Skin of body (tissue), 3 donors: ENCODE measurements at places on chromosomes 2 and 18. TPM values are rescaled to one million over a fixed set of nuclear protein-coding genes. Genes with fewer than 3 reads are reported as not detected.

The MREG gene
- total RNA-seq = 8.1 TPM

The TMEM127 gene
- total RNA-seq = 12.4 TPM

The EDAR gene
- total RNA-seq = 2.5 TPM

The CGREF1 gene
- total RNA-seq = 6.7 TPM

DNA sequence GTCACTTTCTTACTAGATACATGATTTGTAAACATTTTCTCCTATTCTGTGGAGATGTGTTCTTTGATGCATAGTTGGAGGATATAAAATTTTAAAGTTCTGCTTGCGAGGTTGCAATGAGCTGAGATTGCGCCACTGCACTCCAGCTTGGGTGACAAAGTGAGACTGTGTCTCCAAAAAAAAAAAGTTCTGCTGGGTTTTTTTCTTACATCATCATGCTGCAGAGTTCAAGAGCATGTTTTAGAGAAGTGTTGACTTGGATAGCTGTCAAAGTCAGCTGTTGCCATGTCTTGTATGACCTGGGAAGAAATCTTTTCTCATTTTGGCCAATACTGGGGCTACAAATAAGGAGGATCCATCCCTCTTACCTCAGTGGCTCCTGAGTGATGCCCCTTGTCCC lies 71.3 kb downstream of the UGGT1 start:
- no peak for DNase-seq

DNA sequence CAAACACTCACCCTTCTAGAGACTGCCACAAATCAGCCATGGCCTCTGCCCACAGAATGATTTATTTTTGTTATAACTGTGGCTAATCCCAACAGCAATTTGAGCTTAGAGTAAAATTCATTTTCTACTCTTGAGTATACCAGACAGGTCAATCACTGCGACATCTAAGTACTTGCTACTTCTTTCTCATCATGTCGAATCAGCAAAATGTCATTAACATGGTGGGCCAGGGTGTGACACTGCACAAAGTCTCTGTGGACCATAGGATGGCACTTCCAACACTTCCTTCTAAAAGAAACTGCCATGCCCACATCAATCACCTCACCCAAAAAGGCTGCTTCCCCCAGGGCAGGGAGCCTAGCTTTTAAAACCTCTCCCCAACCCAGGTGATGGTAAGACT lies 64.4 kb downstream of the KCNG3 start:
- no peak for DNase-seq

DNA sequence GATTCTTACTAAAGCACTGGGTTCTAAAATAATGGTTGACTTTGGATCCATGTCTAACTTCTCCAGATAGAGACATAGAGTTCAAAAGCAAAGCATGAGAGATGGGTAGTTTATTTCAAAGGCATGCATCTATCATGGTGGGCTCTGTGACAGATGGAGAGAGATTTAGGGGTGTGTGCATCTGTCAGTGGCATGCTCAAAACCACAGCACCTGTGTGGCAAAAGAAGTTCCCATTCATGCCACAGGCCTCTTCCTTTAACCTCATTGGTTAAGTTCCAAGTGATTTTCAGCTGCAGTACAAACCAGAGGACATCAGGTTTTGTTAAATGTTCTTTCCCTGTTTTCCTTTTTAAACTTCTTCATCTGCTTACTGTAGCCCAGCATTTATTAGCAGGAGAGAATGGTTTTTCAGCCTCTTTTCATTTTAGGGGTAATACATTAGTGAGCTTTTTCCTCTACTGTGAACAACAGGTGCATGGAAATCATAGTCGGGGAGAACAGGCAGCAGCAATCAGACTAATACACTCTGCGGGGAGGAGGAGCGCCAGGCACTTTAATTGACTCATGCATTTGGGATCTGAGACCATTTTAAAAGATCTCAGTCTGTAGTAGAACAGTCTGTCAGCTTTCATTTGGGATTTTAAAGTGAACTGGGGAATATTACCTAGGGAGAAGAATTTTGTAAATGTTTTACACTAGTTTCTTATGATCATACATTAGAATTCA lies 52.4 kb upstream of the UPP2 start:
- no peak for DNase-seq

DNA sequence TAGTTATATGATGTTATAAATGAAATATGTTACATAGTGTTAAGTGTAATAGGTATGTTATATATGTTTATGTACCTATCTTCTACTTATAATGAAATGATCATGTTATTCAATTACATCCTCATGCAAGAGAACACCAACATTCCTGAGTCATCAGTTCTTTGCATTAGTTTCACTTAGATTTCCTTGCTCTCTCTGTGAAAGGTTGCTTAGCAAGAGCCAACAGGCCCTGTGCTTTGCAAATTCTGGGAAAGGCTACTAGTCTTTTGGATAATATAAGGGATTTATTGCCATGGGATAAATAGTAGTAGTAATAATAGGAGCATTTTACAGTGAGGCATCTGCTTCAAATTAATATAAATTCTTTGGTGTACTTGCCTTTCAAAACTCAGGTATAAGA lies 274.8 kb downstream of the SP3 start:
- DNase-seq = no peak
